ENCODE measurements at places on chromosomes 7 and 10.
A peak's percentile ranks its signal among the peaks of the same experiment; 100 is the strongest.

DNA sequence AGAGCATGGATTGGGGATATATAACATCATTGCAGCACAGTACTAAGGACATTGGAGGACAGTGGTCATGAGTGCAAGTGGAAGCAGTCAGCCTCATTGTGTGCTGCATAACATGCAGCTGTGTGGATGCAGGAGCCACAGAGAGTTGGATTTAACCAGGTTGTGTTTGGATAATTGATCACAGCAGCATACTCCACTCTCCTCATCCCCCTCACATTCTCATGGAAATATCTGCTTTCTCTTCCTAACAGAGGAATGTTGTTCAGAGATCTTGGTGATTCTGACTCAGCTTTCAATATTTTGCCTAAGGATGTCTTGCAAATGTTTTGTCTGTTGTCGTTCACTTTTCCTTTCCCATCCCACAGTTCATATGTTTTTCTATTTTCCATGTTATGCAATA, 31.8 kb upstream of the LSM8 start:
- DNase-seq, result no peak

DNA sequence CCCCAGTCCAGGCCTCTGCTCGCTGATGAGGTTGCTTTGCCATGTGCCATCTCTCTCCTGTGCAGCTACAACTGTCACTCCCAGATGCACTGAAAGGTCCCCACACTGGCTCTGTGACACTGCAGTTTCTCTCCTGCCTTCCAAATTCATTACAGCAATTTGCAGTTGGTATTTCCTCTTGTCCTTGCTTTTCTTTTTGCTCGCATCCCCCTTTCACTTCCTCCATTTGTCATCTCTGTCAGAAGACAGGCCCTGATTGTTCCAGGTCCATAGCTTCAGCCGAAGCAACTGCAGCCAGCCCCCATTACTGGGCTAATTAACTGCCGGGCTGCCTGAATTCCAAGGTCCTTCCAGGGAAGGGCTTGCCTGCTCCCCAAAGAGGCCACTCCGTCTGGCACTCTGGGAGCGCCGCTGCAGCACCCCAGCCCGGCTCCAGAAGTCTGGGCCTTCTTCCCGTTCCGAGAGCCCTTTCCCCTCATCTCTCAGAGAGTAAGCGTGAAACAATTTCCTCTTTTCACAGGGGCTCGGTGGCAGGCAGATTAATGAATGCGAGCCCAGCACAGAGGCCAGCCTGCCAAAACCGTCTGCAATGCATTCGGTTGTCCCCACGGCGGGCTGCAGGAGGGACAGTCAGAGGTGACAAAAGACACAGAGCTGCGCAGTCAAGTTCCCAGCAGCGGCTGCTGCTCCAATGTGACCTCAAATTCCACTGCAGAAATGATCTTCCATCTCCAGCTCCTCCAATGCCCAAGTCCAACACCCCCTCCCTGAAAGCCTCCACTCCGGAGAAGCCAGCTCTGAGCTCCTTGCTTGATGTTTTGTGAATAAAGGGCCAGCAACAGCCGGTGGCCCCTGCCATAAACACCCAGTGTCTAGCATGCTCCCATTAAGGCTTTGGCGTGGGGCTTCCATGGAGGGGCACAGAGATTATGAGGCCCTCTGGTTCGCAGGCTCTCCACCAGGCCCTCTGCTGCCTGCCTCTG, 279.4 kb upstream of the HABP2 start:
- DNase-seq, result peak; percentile 65

DNA sequence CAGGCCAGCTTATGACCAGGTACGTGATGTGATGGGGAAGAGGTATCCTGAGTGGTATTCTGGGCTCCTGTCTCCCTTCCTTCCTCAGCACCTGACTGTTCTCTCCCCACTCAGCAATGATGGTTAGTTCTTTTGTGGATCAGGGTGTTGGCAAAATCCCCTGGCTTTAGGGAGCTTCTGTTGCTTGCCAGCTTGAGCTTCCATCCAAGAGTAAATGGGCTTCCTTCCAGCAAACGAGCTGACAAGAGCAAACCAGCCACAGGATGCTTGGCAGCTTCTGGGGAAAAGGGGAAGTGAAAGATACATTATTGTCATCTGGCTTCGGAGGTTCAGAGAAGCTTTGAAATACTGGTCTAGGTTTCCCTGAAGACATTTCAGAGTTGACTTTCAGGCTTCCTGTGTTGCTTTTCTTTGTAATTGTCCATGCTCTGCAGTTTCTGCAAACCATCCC, 5.2 kb downstream of the DUSP5 start:
- no peak for DNase-seq

GRCh38 chr10:102347236-102347828, 48.2 kb upstream of the NFKB2 start:
- DNase-seq, result no peak

- DNase-seq, result no peak
These were observed 446.5 kb downstream of the LRMDA start for GRCh38 chr10:75877877-75878276.

- DNase-seq, result no peak
These were observed 33.9 kb downstream of the DRGX start for GRCh38 chr10:49361735-49362568.

DNA sequence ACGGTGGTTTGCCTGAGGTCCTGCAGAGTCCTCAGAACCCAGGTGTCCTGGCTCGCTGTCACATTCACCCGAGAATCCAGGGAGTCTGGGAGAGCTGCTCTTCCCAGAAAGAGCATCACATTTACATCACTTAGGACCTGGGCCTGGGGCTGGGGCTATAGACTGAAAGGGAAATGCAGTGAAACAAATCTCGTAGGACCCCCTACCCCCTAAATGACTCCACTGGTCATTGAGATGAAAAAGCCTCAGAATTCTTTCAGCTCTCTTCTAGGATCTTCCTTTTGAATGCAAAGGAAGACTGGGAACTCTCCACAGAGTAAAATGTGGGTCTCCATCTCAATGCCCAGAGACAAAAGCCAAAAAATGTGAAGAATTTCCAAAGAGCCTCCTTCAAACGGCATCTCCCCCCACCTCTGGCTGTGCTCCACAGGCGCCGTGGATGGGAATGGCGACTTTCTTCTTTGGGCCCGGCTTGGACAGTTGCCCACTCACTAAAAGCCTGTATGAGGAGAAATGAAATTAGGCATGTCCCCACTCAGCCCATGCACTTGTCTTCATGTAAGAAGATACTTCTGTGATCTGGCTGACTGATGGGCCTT, 49.0 kb upstream of the PODXL start:
- DNase-seq, result no peak

DNA sequence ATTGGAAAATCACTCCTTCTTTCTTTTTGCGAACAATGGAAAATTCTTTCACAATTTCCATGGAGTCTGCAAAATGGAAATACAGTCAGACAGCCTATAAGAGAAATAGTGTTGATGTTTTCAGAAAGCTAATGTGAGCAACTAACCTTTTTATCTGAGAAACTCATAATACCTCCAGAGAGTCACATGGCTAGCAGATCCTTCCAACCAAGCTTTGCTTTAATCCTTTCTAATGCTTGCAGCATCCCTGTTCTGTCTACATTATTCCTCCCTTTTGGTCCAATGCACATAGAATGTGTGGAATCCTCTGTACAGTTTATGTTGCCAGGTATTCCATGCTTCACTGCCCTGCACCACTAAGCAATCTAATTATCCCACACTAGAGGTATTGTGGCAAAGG, 717.5 kb upstream of the LRRN3 start:
- no peak for DNase-seq

DNA sequence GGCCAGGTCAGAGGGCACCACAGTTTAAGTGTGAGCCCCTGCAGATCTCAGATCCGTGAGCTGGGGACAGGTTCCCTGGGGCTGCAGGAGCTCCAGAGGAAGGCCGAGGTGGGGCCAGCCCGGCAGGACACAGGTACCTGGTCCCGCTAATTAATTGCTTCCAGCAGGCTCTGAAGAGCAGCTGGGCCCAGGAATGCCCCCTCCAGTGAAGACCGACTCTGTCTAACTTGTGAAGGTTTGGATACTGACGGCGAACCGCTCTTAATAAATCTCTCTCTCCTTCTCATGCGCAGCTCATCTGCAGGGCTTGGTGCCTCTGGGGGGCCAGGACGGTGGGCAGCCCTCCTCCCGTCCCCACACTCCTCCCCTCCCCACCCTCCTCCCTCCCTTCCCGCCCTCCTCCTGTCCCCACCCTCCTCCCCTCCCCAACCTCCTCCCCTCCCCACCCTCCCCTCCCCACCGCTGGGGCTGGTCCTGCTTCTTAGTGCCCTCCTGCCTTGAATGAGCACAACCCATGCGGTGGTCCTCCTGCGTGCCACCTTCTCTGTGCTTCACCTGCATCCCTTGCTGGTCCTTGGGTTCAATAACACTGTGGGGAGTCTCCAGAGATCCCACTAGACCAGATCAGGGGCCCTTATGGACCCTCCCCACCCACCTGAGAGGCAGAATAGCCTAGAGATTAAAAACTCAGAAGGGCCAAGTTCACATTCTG, 38.3 kb downstream of the PDGFA start:
- no peak for DNase-seq

GRCh38 chr10:60352105-60352504, 37.6 kb downstream of the ANK3 start:
- no peak for DNase-seq

- DNase-seq, result no peak
These were observed 119.2 kb downstream of the TMEM178B start for GRCh38 chr7:141193066-141193465.

DNA sequence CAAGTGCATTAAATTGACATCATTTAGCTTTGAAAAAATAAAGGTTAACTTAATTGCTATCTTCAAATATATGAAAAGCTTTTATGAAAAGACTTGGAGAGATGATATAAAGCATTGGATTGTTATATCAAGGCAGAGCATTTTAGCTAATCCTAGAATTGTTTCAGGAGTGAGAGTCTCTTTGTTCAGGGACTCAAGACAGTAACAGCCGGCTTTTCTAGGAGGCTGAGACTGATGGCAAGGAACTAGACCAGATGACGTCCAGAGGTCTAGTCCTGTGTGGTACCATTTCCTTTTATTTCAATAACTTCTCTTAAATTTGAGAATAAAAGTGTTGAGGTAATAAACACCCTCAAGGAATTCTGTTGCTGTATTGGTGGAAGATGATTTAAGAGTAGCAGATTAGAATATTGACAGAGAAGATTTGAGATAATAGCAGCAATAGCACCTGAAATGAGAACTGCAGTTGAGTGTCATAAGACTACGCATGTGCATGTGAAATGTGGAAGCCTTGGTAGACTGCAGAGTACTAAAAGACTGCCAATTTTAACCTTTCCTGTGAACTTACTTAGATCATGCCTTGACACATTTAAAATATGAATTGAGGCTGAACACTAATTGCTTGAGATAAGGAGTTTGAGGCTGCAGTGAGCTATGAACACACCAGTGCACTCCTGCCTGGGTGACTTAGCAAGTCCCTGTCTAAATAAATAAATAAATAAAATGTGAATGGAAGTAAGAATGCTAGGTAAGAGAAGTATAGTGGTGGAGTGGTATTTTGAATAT, 79.6 kb downstream of the ZNRF2 start:
- no peak for DNase-seq

GRCh38 chr10:20948686-20949327, 51.7 kb upstream of the NEBL start:
- DNase-seq, result no peak

GRCh38 chr7:11203224-11203623, 229.6 kb downstream of the PHF14 start:
- no peak for DNase-seq

- DNase-seq, result no peak
These were observed 1.6 kb downstream of the TAC1 start for GRCh38 chr7:97733276-97734161.

GRCh38 chr7:129376076-129376777, 58.0 kb upstream of the STRIP2 start:
- peak; percentile 57 for DNase-seq

GRCh38 chr7:22356010-22356691, 803 bp downstream of the RAPGEF5 start:
- DNase-seq, result no peak

DNA sequence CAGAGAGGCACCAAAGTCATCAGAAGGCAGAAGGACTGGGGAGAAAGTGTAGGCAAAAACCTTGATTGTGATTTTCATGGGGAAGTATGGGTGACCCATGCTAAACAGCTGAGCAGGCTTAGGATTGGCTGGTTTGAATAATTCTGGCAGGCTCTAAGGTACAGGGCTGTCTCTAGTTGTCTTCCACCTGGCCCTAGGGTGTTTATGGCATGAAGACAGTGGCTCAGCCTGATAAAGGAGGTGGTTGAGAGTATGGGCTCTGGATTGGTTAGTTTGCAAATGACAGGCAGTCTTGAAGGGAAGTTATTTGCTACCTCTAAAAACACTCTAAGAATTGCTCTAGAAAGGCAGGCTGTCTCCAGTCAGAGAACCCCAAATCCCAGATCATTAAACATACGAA, 100.3 kb downstream of the STRA8 start:
- no peak for DNase-seq

DNA sequence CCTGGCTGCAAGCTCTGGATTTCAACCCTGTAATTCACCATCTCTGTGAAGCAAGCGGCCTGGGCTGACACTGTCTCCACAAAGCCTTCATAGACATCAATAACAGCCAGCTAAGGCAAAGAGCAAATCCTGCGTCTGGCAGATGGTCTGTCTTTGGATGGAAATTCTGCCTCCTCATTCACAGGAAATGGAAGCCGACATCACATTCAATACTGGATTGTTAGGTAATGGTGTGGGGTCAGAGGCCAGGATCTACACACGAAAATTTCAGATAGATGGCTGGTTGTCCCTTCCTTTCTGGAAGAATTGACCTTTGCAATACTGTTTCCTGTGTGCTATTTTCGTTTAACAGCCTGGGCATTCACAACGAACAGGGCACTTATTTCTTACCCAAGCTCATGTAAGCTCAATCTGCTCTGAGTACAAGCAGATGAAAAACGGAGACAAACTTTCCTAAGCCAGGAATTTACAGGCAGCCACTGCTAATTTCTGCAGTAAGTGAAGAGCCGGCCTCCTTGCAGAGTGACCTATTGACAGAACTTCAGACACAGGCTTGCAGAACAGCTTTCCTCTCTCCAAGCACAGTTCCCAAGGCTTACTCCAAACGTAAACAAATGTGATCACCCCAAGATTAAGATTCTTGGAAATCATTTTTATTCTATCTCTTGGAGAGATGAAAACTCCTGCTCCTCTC, 3.1 kb upstream of the ADAM12 start:
- DNase-seq, result no peak

DNA sequence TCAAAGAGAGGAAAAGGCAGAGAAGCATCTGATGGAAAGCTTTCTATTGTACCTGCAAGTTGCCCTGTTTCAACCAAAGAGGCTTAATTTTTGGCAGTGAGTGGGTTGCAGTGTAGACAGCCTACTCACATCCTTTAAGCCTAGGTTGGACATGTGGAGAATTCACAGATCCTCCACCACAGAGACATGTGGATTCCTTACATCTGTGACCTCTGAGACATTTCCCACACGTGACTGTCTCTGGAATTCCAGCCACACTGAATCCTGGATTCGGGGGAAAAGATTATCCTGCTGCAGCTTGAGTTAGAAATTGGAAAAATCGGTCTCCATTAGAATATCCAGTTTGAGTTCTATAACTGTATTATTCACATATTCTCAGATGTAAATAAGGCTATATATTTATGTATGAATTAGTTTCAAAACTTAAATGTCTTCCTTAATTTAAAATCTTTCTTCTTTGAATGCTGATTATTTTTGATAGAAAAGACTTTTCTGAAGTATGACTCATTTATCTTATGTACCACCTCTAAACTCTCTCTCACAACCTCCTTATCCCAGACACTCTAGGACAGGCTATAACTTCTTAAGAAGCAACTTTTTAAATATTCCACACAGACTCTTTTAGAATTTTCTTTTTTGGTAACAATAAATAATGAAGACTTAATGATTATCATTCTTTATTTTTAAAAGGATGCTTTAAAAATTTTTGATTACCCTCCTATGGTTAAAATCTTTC, 123.3 kb downstream of the TWIST1 start:
- DNase-seq, result no peak

GRCh38 chr10:84317174-84317573, 11.2 kb upstream of the CCSER2 start:
- no peak for DNase-seq
